ENCODE measurements at places on chromosomes 7 and 10. TPM values are rescaled to one million over a fixed set of nuclear protein-coding genes. Genes with fewer than 3 reads are reported as not detected.

Gene AASS
- 13.6 TPM for total RNA-seq

Gene LRGUK
- total RNA-seq = 0.17 TPM

Gene AVPI1
- total RNA-seq = 22.7 TPM

Gene PARD3
- 69.5 TPM for total RNA-seq

Gene C10orf105
- total RNA-seq = not detected

Gene RADIL
- total RNA-seq = 0.07 TPM

Gene ASB4
- not detected for total RNA-seq

Gene STAMBPL1
- total RNA-seq = 9.6 TPM

- peak; percentile 80 for DNase-seq
Observed at GRCh38 chr10:119253433-119254174, 46.2 kb downstream of the GRK5 start.

DNA sequence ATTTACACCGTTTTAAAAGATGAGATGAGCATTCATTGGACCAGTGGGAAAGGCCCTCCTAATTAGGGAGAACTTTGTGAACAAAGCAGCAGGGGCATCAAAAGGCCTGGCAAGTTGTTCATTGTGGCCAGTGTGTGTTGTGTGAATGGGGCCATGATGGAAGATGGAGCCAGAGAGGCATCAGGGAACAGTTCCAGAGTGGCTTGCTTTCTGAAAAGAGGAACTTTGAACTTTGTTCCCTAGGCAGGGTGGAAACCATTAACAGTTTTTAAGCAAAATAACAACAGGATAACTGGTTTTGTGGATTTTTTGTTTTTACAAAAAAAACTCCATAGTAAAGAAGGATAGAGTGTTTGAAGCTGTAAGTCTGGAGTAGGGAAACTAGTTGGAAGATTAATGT, 12.5 kb downstream of the SUV39H2 start:
- no peak for DNase-seq

DNA sequence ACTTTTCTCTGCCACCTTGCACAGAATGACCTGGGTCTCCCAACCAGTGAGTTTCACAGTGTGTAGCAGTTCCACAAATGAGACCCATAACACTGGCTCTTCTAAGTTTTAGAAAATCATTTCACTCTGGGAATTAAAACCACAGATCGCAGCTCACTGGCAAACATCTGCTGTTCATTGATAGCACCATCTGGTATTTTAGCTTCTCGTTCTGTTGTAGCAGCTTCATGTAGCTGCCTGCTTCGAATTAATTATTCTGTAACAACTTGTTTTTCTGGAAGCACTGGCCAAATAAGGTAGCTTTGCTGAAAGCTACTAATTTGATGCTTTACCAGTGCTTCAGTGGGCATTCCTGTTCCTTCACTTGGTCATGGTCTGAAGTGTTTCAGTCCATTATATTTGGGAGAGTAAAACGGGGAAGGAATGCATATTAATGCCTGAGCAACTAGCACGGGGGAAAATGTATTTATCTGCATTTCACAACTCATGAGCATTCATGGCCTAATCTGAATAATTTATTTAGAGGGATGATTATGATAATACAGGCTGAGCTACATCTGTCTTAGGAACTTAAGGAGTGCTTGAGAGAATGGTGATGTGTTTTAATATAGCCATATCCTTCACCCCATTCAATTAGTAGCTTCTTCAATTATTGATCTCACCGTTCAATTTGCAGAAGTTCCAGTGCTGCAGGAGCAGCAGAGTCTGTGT, 447.4 kb downstream of the XPNPEP1 start:
- DNase-seq = no peak

- no peak for DNase-seq
Observed at GRCh38 chr10:86226781-86227201, 139.8 kb downstream of the GRID1 start.

DNA sequence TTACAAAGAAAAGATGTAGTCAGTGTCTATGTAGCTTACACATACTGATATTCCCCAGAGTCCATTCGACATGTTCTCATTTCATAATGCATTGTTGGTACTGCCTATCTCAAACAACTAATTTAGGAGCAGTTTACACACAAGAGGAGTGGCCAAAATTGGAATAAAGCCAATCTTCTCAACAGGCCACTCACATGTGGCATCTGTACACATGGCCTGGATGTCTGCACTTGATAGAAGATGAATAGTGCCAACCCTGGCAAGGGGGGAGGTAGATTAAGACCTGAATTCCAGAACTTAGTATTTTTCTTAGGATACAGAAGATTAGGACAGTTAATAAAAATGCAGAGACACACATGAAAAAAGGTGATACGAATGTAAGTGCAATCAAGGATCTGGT, 125.3 kb upstream of the STARD3NL start:
- no peak for DNase-seq

- DNase-seq = no peak
Observed at GRCh38 chr10:93222211-93222754, 148.6 kb downstream of the CYP26A1 start.

DNA sequence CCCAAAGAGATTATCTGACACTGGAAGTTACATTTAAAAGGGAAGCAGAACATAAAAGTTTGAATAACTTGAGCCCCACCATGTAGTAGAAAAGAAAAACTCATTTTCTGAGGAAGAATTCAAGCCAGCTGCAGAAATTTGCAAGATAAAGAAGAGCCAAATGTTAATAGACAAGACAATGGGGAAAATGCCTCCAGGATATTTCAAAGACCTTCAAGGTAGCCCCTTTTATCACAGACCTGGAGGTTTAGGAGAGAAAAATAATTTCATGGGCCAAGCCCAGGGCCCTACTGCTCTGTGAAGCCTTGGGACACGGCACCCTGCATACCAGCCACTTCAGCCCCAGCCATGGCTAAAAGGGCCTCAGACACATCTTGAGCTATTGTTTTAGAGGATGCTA, 18.4 kb upstream of the AKR1C1 start:
- DNase-seq = no peak

- DNase-seq = no peak
Observed at GRCh38 chr10:608331-609261, 80.9 kb downstream of the DIP2C start.

DNA sequence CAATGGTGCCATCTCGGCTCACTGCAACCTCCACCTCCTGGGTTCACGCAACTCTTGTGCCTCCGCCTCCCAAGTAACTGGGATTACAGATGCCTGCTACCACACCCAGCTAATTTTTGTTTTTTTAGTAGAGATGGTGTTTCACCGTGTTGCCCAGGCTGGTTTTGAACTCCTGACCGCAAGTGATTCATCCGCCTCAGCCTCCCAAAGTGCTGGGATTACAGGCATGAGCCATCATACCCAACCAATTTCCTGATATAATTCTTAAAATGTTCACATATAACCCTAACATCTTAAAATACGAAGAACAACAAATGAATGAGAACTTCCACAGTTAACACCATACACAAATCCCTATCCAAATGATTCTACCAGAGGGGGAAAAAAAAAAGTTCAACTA, 31.2 kb downstream of the BAIAP2L1 start:
- DNase-seq = no peak

DNA sequence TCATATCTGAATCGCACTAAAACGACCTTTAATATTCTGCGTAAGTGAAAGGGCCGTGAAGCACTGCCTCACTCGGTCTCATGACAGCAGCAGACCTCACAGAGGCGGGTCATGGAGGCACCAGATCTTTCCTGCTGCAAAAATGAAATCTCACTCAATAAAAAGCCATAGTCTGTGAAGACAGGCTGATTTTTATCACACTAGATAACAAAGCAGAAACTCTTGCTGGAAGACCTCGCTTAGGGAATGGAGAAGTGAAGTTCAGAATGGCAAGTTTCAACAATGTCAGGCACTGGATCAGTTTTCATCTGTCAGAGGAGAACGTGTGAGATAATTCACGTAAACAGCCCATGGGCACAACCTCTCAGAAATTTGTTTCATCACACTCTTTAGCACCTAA, 8.0 kb downstream of the SEPHS1 start:
- no peak for DNase-seq

- DNase-seq = no peak
Observed at GRCh38 chr7:110808361-110808760, 282.6 kb upstream of the LRRN3 start.

DNA sequence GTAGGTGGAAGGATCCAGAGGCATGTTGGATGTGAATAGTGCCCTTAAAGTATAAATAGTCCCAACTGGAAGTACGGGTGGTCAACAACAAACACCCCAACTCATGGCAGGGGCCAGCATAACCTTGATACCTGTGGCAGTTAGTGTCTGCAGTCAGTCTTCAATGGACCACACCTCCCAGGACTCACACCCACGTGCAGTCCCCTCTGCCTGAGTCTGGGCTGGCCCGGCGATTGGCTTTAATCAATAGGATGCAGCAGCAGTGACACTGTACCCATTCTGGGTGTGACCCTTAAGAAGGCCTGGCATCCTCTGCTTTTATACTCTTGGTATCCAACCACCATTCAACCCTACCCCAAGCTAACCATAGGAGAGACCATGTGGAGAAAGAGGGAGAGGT, 18.6 kb downstream of the DRGX start:
- no peak for DNase-seq

DNA sequence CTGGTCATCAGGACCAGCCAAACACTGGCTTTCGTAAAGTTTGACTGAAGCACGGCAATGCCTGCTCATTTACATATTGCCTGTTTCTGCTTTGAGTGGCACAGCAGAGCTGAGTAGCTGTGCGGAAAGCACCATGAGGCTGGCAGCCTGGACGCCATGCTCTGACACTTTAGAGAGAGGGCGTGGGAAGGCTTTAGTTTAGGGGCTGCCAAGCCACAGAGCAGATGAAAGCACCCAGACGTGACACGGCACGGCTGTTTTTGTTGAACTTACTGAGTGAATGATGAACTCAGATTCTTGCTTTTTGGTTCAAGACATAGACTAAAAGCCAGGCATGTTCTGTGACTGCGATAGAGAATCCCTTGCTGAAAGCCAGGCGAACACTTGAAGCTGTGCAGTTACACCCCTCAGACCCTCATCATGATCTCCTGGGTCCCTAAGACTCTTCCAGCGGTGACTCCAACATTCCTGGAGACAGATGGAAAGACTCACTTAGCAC, 182.1 kb downstream of the ZMYND11 start:
- DNase-seq = no peak

DNA sequence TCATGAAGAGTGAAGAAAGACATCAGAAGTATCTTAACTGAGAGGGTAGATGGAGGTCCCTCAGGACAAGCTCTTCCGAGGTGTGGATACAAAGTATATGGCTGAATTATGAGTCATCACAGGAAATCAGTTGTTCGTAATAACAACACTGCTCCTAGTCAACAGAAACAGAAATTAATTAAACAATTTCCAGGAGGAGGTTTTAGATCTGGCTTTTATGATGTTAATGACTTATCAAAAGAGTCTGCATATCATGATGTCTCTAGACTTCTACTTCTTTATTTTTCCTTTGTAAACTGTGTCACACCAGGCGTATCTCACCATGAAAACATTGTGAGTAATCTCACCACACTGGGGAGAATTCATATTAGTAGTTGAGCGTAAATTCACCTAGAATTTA, 31.2 kb downstream of the OSBPL3 start:
- no peak for DNase-seq

DNA sequence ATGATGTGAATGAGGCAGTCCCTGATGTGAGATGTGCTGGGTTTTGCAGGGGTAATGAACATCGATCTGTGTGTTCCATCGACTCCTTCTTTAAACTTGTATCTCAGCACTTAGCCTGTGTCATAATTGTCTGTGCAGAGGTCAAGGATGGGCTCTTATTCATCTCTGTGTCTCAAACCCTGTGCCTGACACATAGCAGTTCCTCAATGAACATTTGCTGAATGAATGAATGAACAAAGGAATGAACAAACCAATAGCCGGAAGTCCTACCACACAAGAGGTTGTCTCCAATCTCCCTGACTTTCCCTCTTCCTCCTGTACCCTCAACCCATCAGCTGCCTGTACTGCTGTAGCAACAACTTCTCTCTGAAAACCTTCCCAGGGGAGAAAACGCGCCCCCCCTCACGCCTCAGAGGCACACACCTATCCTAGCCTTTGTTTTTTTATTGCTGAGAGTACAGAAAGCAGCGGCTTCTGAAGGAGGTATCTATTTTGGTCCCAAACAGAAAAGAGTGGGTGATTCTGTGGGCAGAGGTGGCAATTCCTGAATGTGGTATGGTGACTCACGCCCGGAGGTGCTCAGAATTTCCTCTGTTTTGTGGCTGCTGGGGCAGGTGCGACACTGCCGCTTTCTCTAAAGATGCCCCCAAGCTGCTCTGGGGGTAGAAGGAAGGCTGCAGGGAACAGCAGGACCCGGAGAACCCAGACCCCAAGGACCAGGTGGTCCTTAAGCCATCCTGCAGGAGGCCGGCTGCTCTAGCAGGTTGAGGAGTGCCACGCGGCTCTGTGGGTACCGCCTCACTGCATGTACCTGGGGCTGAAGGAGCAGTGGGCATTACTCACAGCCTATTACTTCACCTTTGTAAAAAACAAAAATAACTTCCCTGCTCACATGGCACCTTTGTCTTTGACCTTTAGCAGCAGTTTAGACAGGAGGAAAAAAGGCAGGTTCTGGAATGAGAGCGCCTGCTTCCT, 9.6 kb downstream of the IL2RA start:
- DNase-seq = no peak

DNA sequence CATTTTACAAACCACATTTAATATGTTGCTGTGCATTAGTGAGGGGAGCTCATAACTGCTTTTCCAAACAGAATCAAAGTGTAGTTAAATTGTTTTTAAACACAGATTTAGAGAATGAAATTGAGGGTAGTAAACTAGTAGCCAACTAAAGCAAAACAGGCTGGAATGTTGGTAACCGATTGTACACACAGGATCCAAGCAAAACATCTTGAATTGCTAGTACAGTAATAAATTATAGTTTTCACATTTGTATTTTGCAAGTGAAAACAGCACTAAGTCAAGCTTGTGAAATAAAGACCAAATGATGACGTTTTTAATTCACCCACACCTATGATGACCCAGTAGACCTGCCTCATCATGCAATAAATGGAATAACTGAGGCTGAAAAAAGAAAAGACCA, 198.3 kb downstream of the HDAC9 start:
- no peak for DNase-seq

- DNase-seq = peak; percentile 15
Observed at GRCh38 chr7:134016223-134016941, 110.8 kb upstream of the LRGUK start.

DNA sequence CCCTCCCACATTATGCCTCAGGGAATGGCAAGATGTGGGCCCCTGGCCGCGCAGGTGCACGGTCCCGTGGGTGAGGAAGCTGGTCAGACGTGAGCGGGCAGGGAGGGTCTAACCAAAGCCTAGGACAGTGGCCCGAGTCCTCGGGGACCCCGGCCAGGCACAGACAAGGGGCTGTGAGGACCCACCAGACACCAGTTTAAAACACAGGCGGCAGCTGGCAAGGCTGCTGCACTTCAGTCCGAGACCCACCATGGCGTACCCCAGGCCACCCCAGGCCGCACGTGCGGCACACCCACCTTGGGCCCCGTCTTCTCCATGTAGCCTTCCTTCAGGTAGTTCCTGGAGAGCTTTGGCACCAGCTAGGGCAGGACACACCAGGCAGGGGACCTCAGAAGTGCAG, 23.5 kb downstream of the GET4 start:
- DNase-seq = no peak

- no peak for DNase-seq
Observed at GRCh38 chr10:35103882-35104281, 13.7 kb upstream of the CUL2 start.
